ENCODE measurements at places on chromosomes 5 and 9. TPM values are rescaled to one million over a fixed set of nuclear protein-coding genes. Genes with fewer than 3 reads are reported as not detected.
A peak's percentile ranks its signal among the peaks of the same experiment; 100 is the strongest.

DNA sequence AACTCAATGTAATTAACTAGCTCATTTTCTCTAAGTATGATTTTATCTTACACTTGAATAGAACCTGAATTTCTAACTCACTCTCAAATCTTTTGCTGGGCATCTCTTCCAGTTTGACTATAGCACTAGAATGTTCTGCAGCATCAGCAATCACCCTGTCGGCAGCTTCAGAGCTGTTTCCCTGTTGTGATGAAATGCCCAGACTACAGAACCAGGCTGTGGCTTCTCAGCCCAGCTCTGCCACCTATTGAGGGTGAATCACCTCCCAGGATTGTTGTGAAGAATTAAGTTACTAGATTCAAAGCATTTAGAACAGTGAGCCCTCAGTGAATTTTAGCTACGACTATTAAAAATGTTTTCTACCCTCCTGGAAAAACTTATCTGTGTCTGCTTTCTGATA, 90.4 kb upstream of the ANKRD55 start:
- H3K4me1 ChIP-seq = peaks cover 2% of the 10 kb centered on the region
- H3K36me3 ChIP-seq = no peaks in the 10 kb centered on the region
- DNase-seq = no peak
- no peaks in the 10 kb centered on the region for H3K27me3 ChIP-seq

GRCh38 chr5:174723979-174724483, 351 bp upstream of the MSX2 start:
- no peaks in the 10 kb centered on the region for H3K27me3 ChIP-seq
- no peaks in the 10 kb centered on the region for H3K36me3 ChIP-seq
- DNase-seq = no peak
- H3K4me3 ChIP-seq = peak overlapping the region; percentile 21
- no peaks in the 10 kb centered on the region for H3K4me1 ChIP-seq

DNA sequence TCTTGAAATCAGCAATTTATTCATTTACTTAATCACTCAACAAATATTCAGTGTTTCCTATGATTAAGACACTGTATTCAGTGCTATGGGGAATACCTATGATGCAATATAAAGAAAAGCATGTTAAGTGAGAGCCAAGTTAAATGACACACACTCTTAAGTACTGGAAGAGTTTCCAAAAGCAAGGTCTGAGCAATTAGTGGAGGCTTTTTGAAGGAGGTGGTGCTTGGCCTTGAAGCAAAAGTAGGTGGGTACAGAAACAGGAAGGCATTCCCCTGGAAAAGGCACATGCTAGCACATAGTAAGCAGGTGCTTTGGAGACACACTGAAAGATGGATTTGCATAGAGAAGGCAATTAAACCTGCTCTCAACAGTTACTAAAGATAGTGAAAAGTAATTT, 4.0 kb downstream of the TSLP start:
- H3K27ac ChIP-seq = no peak overlapping the region
- H3K36me3 ChIP-seq = no peaks in the 10 kb centered on the region
- no peaks in the 10 kb centered on the region for H3K4me1 ChIP-seq

DNA sequence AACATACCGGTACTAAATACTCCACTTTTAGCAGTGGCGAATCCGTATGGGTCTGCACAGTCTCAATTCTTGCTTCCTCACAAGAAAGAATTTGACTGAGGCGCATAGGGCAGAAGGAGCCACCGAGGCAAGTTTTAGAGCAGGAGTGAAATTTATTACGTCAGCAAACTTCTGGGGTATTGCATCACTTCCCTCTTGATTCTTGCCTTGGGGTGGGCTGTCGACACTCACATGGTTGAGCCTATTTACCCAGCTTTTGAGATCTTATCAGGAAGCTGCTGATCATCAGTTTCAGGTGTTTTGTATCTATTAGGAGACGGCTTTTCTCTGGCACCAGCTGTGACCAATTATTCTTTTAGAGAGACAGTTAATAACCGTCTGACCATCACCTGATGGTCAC, 111.5 kb upstream of the CCNH start:
- H3K4me3 ChIP-seq = no peak overlapping the region
- H3K27ac ChIP-seq = no peak overlapping the region
- no peaks in the 10 kb centered on the region for H3K36me3 ChIP-seq
- no peaks in the 10 kb centered on the region for H3K4me1 ChIP-seq

DNA sequence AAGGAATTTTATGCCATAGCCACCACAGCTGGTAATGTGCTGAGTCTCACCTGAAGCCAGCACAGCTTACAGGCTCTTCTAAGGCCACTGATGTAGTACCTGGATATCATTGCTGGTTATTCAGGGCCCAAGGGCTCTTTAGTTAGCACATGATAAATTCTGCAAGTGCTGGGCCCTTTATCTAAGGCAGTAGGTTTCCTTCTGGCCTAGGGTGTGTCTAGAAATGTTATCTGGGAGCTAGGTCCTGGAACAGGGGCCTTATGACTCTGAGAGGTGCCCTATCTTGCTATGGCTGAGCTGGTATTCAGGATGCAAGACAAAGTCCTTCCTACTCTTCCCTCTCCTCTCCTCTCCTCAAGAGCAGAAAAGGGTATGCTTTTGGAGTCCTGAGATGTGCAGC, 1424.5 kb upstream of the NUDT12 start:
- H3K4me3 ChIP-seq = no peak overlapping the region
- H3K36me3 ChIP-seq = no peaks in the 10 kb centered on the region
- H3K27ac ChIP-seq = no peak overlapping the region
- no peaks in the 10 kb centered on the region for H3K4me1 ChIP-seq
- no peaks in the 10 kb centered on the region for H3K27me3 ChIP-seq

The INSL6 gene
- total RNA-seq = not detected

The PHF24 gene
- 0.57 TPM for total RNA-seq

Measured in aorta (tissue), 5 donors.